Stimulated activated naive CD4-positive, alpha-beta T cell treated with Interleukin-2 at 50 U/mL for 16 hours (primary cell): ENCODE measurements at places on chromosomes 5 and 9.

GRCh38 chr5:74063821-74064220 is 437.8 kb downstream of the ARHGEF28 start:
- no peak for DNase-seq

DNA sequence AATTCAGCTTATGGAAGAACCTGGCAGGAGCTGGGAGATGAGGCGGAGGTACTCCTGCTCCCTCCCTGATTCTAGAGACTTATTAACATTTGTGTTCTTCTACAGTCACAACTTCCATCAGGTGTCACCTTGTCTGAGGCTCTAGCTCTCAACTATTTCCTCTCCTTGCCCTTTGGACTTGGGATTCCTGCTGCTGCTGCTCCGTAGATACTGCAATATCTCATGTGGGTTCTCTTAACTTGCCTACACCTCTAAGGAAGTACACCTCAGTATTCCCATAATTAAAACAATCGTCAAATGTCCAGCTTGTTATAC is 21.2 kb downstream of the ANXA1 start:
- DNase-seq: no peak

GRCh38 chr9:109270971-109271925 is 49.6 kb downstream of the EPB41L4B start:
- DNase-seq: no peak

DNA sequence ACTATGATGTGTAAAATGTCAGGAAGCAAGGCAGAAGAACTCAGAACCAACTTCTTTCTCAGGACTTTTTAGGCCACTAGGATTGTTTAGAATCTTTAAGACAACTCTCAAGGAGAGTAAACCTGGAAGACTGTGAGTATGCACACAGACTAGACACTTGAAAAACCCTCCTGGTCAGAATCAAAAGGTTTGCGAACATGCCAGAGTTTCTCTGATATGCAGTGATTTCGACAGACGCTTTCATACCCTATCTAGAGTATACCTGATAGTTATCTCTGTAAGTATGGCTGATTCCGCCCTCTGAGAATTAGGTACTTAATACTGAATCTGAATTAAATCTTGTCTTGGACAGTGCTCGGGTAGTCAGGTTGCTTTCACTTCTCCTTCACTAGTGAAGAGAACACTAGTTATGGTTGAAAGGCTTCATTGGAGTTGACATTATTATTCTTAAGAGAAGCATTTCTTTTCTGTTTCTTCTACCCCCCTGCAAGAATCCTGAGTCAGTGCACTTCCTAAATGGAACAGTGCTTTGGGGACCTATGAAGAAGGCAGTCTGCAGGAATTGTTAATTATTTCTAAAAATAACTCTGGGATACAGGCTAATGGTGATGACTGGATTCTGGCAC is 158.1 kb downstream of the HACD4 start:
- DNase-seq: no peak

GRCh38 chr5:83184534-83184933 is 107.2 kb downstream of the XRCC4 start:
- no peak for DNase-seq

- DNase-seq: no peak
Measured at GRCh38 chr9:75228893-75229292, 140.6 kb downstream of the OSTF1 start.

DNA sequence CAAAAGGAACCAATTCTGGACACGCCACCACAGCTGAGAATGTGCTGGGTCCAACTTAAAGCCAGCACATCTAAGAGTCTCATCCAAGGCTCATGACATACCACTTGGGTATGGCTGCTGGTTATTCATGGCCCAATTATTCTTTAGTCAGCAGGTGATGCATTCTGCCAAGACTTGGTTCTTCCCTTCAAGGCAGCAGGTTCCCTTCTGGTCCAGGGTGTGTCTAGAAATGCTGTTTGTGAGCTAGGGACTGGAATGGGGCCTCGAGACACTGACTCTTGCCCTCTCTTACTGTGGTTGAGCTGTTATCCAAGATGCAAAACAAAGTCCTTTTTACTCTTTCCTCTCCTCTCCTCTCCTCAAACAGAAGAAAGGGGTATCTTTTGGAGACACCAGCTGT is 522.6 kb downstream of the HINT1 start:
- DNase-seq: no peak

DNA sequence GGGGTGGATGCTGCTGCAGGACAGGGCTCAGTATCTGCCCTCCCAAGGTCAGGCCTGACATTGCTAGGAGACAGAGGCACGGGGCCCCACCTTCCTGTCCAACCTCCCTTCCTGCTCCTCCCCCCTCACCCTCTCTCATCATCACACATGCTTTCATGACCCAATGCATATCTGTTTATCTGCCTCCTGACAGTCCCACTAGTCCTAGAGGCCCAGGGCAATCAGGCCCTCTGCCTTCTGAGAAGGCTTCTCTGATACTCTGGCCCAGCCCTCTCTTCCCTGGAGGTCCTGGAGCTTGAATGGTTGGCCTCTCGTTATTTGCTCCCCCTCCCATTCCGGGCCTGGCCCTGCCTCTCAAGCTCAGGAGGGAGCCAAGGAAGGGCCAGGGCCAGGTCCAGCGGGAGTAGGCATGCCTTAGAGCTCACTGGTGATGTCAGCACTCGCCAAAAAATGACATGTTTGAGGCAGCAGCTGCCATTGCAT is 90.6 kb upstream of the SAP30L start:
- DNase-seq: no peak

- DNase-seq: peak; percentile 34
Measured at GRCh38 chr9:124941679-124942561, 1.0 kb upstream of the GOLGA1 start.

- DNase-seq: no peak
Measured at GRCh38 chr5:176650354-176650884, 3.1 kb downstream of the TSPAN17 start.

DNA sequence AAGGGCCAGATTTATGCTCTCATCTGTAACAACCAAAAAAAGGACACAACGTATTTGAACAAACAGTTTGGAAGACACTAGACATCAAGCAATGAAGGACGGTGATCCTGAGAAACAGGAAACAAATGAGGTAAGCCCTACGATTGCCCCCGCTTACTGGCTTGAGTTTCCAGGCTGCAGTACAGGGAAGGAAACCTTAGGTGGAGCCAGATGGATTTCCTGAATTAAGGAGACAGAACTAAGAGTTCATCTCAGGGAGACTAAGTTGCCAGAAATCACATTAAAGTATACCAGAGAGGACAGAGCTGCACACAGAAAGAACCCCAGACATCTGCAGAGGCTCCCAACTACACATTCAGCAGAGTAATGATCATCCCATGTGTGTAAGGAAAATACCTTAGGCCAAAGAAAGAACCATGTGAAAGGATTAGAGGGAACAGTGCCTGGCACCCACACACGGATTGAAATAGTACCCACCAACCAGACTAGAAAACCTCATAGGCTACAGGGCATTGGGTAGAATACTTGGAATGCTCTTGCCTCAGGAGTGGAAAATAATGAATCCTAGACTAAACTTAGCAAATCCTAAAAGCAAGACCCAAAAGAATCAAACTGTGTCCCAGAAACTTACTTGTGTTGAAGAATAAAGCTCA is 99.3 kb upstream of the NIPBL start:
- no peak for DNase-seq

DNA sequence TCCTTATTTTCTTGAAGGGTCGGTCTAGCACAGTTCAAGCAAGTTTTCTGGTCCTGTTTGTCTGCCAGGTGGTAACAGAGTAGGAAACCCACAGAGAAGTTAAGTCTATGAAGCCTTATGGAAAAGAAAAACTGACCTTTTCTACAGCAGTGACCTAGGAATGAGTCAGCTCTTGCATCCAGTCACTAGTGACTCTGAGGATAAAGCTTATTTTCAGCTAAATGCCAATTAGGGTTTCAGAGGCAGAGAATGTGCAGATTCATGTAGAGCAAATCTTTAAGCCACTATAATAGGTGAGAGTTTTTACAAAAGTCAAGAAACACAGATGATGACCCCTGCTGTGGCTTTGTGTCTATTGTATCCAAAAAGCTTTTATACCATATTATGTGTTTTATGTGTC is 100.7 kb downstream of the CWC27 start:
- DNase-seq: no peak

- no peak for DNase-seq
Measured at GRCh38 chr5:120655828-120656435, 191.8 kb downstream of the PRR16 start.

DNA sequence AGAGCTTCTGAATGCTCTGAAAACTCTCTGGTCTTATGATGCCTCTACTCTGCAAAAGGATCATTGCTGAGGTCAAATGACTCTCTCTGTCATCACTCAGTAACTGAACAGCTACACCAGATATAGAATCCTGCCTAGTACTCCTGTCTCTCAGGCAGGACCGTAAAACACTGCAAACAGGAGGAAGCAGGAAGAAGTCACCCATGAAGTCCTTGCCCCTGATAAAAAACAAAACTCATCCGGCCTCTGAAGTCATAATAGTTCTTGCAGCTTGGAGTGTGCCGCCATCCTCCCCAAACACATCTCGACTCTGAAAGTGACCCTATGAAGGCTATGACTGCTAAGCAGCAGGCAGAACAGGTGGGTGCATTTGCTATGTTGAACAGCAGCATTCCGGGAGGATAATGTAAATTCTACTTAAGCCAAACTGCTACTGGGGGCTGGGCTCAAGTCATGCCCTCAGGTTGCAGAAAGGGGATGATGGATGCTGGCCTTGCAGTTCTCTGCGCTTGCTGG is 81.9 kb upstream of the FAM169A start:
- DNase-seq: no peak

DNA sequence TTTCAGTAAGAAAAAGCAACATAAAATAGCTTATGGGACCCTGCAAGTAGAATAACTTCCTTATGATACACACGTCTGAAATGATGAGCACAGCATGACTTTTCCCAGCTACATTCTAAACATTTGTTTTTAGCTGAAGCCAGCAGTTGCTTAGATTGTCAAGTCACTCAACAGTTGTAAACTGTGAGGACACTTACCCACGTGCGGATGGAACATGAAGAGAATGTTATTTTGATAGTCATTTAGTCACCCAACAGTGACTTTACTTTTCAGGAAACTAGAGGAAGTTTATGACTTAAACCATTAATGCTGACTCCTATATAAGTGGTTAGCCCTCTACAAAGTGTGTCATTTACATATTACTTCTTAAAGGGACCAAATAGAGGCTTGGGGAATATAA is 3.0 kb downstream of the HACD4 start:
- DNase-seq: no peak

GRCh38 chr5:173736923-173737412 is 120.5 kb upstream of the BOD1 start:
- no peak for DNase-seq

DNA sequence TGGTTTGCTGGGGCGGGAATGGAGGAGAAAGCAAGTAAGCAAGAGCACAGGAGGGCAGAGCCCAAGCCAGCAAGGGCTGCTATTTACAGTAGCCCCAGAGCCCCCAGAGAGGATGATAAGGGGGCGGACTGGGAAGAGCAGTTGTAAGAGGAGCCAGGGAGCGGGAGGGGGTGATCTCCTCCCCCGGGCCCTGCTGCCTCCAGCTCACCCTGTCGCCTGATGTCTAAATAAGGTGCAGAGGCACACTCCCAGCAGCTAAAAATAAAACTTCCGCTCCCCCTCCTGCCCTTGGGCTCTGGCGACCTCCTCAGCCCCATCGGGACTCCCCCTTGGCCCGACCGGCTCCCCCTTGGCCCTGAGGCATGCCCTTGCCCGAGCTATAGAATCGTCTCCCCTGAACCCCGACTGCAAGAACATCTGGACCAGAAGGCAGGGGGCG is 14.4 kb upstream of the CCDC69 start:
- no peak for DNase-seq

- no peak for DNase-seq
Measured at GRCh38 chr5:142803428-142804125, 33.4 kb downstream of the ARHGAP26 start.

DNA sequence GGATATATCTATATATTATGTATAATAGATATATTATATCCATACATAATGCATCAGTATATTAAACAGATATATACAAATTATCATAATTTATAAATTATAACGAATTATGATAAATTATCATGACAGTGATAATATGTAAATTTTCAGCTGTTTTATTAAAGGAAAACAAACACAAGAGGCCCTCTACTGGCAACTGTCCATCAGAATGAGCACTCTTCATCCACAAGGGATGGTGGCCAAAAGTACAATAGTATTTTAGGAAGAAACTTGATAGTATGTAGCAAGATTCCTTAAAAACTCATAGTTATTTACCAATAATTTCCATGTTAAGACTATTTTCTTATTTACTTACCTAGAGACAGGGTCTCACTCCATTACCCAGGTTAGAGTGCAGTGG is 113.3 kb upstream of the LPAR1 start:
- no peak for DNase-seq

DNA sequence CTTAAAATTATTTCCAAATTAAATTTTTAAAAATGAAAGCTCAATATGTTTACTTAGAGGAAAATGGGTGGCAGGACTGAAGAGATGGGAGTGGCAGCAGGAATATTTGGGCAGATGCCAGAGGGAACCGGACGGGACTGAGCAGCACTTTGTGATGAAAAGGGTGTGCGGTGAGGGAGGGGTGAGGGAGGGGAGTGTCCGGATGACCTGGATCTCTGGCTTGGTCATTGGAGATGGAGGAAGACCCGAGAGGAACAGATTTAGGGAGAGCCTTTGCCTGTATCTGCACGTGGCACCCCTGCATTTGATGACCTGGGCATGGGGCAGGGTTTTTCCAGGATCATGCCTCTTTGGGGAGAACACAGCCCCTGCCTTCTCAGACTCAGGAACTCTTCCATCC is 201.1 kb upstream of the MVB12B start:
- no peak for DNase-seq

- DNase-seq: no peak
Measured at GRCh38 chr9:72894342-72894741, 58.5 kb downstream of the ALDH1A1 start.

DNA sequence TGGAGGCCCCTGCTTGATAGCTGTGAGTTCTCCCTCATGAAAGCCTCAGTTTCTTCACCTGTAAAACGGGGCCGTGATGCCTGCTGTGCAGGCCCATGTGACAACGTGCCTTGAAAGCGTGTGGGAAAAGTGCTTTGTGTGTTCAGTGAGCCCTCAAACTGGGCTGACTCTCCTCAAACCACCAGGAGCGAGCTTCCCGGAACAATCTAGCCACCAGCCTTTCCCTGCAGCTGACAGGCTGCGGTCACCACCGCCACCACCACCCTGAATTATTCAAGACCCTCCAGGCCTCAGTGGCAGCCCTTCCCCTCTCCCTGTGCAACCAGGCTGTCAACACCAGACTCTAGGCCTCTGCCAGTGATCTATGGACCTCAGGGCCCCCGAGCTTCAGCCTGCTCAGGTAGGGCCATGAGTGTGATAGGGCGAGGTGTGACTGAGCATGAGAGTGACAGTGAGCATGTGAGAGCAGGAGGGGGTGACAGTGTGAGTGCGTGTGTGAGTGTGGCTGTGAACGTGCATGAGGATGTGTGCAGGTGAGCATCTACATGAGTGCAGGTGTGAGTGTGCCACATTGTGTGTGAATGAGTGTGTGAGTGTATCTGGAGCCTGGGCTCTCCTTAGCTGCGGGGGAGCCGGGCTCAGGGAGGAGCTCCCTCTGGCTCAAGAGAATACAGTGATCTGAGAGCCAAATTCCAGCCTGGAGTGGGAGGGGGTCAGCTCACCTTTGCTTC is 53.3 kb upstream of the PSD2 start:
- no peak for DNase-seq
